NB4 (cell line): ENCODE measurements at places on chromosomes 1 and 21.

- no peak for DNase-seq
Measured at GRCh38 chr1:223331301-223331700, 32.7 kb downstream of the SUSD4 start.

- no peak for DNase-seq
Measured at GRCh38 chr1:89191314-89191713, 7.4 kb downstream of the GBP4 start.

DNA sequence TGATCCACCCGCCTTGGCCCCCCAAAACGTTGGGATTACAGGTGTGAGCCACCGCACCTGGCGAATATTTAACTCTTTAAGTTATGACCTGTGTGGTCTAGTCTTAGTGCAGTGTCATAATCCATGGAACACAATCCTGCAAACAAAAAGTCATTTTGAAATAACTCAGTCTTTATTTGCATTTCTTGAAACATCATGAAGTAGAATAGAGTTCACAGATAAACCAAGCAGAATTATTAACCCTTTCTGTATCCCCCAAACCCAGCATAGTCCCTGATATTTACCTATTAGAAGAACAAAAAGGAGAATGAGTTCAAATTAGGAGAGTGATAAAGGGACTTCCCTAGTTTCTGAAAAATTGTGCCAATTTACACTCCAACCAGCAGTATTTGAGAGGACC is 19.9 kb downstream of the ZYG11B start:
- no peak for DNase-seq

- DNase-seq, result peak; percentile 38
Measured at GRCh38 chr1:219582296-219582695, 30.6 kb downstream of the ZC3H11B start.

GRCh38 chr1:10866321-10867093 is 70.1 kb upstream of the CASZ1 start:
- DNase-seq, result peak; percentile 49

- DNase-seq, result peak; percentile 48
Measured at GRCh38 chr21:32921632-32922230, 104.0 kb upstream of the OLIG2 start.

DNA sequence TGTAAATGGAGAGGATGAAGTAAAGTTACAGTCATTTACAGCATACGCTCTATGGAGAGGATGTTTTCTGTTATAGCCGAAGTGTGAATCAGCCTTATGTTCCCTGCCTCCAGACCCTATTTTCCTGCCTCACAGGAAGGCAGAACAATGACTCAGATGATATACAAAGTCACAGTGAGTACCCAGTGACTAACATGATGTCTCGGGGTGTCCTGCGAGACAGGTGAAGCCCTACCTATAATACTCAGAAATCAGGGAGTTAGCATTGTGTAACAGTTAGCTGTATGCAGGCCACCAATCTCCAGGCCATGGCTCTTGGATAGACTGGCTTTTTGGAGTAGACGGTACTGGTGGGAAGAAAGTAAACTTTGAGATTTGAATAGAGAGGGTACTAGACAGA is 55.6 kb upstream of the FBXO28 start:
- DNase-seq, result no peak

DNA sequence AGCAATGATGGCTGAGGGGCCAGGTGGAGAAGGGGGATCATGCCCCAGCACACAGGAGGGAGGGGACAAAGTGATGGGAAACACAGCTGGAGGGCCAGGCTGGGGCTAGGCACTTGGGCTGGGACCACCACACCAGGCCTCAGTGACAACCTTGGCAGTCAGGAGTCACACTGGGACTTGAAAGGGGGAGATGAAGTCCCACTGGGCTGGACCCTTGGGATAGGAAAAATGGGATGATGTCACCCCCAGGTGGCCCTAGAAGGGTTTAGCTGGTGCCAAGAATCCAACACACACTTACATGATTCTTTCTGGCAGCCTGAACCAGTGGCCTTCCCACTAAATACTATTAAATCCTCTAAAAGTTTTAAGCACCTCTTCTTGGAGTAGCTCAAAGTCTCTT is 17.1 kb downstream of the ZBTB17 start:
- DNase-seq, result no peak

GRCh38 chr1:70836456-70836855 is 211.2 kb downstream of the PTGER3 start:
- no peak for DNase-seq

GRCh38 chr1:174990382-174990999 is 9.3 kb upstream of the CACYBP start:
- DNase-seq, result peak; percentile 60

- no peak for DNase-seq
Measured at GRCh38 chr1:16422041-16422440, 15.2 kb downstream of the SPATA21 start.

- DNase-seq, result no peak
Measured at GRCh38 chr1:19797827-19798226, 1.9 kb downstream of the TMCO4 start.

DNA sequence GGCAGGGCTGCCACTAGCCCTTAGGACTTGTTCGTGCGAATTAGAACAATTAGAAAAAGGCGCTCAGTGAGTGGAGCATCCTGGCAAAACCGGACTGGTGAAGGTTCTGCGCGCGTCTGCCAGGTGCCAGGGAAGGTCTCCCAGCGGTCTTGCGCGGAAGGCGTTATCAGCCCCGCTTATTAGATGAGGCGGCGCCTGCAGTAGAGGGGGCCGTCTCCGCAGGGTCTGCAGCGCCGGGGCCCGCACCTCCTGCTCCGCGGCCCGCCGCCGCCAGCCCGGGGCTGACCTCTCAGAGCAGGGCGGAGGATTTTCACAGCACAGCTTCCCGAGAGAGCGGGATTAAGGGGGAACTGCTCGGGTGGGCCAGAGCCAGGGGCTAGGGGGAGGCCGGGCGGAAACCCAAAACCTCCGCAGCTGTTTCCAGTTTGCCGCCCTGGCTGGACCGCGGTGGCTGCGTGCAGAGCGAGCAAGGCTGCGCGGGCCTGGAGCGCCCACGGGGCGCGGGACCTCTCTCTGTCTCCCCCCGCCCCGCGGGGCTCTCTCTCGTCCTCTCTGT is 155.2 kb downstream of the FOXD2 start:
- DNase-seq, result no peak

DNA sequence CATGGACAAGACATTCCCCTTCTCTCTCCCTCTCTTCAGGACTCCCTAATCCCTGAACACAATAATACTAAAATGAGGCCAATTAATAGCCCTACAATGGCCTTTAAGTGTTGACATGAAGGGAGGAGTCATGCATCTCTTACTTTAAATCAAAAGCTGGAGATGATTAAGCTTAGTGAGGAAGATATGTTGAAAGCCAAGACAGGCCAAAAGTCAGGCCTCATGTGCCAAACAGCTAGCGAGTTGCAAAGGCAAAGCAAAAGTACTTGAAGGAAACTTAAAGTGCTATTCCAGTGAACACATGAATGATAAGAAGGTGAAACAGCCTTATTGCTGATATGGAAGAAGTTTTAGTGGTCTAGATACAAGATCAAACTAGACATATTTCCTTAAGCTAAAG is 49.5 kb upstream of the CD46 start:
- no peak for DNase-seq

- no peak for DNase-seq
Measured at GRCh38 chr1:68188060-68188538, 44.2 kb downstream of the WLS start.

DNA sequence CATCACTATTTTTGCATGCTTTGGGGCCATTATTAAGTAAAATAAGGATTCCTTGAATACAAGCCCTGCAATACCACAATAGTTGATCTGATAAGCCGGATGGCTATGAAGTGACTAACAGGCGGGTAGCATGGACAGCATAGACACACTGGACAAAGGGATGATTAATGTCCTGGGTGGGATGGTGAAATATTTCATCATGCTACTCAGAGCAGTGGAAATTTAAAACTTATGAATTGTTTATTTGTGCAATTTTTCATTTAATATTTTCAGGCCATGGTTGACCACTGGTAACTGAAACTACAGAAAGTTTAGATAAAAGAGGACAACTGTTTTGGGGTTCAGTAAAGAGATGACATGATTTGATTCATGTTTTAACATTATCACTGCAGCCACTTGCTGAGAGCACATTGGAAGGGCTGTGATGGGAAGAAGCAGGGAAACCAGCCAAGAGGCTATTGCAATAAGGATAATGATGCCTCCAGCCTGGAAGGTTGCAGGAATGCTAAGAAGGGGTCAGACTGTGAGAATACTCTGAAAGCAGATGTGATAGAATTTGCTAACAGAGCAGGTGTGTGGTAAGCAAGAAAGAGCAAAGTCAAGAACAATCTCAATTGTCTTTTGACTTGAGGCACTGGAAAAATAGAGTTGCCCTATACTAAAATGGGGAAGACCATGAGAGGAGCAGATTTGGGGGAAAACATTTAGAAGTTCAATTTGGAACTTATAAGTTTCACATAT is 62.5 kb upstream of the TNFSF4 start:
- no peak for DNase-seq

GRCh38 chr1:85330214-85330631 is 53.8 kb upstream of the BCL10 start:
- no peak for DNase-seq

GRCh38 chr1:21149430-21149854 is 27.3 kb downstream of the EIF4G3 start:
- no peak for DNase-seq

DNA sequence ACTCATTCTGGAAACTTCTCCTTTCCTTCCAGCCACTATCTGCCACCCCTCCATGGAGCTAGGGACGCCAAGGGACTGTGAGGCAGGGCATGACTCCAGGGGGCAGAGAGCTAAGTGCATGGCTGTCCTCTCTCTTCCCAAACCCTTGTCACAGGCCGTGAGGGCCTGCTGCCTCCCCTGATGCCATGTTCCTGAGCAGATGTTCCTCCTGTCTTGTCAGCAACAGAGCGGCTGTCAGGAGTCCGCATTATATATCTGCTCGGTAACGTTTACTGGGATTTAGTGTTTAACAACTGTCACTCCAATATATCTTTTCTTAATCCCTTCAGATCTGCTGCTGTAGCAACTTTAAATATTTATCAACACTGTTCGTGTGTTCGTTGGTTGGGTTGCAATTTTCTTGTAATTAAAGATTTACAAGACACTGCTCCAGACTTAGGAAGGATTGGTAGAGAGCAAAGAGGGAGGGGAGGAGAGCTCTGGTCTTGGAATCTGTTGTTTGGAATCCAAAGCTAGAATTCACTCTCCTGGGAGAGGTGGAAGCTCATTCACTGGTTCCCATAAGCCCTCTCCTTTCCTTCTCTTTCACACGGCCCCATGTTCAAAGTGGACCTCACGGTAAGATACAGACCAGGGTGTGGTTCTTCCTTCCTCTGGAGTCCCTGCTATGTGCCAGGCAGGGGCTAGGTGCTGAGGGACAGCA is 76.2 kb downstream of the MDM4 start:
- DNase-seq, result no peak

GRCh38 chr1:69569576-69570328 is 2.0 kb downstream of the LRRC7 start:
- no peak for DNase-seq

GRCh38 chr1:97603218-97603617 is 317.6 kb downstream of the DPYD start:
- DNase-seq, result no peak

DNA sequence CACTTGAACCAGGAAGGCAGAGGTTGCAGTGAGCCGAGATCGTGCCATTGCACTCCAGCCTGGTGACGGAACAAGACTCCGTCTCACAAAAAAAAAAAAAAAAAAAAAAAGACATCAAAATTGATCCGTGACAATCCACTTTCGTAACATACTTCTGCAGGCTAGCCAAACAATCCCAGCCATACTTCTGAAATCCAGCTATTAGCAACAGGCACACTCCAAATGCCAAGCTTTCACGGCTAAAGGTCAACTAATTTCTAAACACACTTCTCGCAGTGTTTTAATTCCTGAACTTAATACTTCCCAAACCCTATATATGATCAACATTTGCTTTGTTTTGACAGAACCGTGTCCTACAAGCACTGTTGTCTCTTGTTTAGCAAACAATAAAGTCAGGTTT is 411.3 kb upstream of the RUNX1 start:
- no peak for DNase-seq

- DNase-seq, result no peak
Measured at GRCh38 chr1:61160526-61160925, 78.2 kb downstream of the NFIA start.

GRCh38 chr1:206679738-206680211 is 4.9 kb upstream of the MAPKAPK2 start:
- DNase-seq, result peak; percentile 64

DNA sequence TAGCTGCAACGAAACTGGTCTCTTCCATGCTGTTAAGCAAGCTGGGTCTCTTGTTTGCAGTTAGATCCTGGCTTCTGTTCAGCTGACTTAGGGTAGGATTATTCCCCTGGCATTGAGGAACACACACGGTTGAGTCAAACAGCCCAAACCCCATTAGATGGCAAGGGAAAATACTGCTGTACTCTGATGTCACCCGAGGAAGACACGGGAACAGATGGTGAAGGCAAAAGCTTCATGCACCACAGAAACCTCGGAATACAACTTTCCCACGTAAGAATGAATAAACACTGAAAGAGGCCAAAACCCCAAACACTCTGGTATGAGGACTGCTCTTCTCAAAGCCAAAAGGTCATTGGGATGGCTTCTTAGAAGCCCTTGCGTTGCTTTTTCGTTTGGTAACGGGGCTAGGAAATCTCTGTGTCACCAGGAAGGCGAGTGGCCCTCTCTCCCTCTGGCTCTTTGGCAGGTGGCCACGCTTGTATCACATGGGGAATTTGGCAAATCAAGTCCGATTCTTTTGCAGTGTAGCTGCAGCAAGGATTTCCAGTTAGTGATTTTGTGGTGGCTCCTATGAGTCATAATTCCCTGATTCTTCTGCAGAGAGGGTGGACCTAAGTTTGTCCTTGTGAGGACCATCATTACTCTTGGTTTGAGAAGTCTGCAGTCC is 16.7 kb upstream of the LYST start:
- DNase-seq, result peak; percentile 29

- no peak for DNase-seq
Measured at GRCh38 chr21:22691658-22692057, 1693.4 kb downstream of the NCAM2 start.

DNA sequence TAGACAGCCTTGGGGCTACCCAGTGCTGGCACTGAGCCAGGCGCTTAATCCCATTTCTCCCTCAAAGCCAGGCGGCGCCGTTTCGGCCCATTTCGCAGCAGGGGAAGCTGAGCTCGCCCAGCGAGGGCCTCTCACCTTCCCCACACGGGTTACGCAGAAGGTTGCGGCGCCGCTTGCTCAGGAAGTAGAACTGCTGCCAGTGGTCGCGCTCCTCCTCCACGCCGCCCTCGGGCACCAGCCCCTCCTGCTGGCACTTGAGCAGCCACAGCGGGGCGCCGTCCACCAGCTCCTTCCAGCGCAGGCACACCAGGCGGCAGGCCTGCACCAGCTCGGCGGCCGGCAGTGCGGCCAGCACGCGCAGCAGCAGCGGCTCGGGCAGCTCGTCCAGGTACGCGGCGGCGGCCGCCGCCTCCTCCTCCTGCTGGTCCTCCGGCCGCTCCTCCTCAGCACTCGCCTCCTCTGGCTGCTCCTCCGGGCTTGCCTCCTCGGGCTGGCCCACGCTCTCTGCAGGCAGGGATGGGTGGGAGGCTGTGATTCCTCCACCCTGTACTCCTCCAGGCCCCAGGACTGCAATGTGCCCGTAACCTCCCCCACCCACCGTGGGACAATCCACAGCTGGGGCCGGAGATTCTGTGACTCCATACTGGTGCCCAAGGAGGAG is 3.8 kb downstream of the FBXO2 start:
- peak; percentile 94 for DNase-seq

GRCh38 chr1:18144916-18145647 is 37.5 kb downstream of the IGSF21 start:
- DNase-seq, result no peak

- DNase-seq, result no peak
Measured at GRCh38 chr1:38953433-38953860, 11.8 kb upstream of the RHBDL2 start.
